ENCODE measurements at places on chromosomes 12 and 14.

DNA sequence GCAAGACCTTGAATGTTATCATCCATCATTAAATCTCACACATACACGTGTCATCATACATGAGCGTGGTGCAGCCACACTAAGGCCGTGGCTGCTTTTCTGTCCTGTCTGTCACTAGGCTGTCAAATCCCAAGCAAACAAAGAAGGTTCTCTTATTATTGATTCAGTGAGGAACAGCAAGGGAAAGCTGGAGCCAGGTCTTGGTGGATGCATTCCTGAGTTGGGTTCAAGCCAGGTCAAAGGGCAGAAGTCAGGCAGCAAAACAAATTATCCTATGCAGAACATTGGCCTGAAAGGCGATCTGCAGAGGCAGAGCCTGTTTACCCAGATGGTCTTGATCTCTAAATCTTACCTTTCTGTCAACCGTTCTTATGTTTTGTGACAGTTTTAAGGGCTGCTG lies 252.3 kb downstream of the NEDD1 start:
- DNase-seq: no peak

DNA sequence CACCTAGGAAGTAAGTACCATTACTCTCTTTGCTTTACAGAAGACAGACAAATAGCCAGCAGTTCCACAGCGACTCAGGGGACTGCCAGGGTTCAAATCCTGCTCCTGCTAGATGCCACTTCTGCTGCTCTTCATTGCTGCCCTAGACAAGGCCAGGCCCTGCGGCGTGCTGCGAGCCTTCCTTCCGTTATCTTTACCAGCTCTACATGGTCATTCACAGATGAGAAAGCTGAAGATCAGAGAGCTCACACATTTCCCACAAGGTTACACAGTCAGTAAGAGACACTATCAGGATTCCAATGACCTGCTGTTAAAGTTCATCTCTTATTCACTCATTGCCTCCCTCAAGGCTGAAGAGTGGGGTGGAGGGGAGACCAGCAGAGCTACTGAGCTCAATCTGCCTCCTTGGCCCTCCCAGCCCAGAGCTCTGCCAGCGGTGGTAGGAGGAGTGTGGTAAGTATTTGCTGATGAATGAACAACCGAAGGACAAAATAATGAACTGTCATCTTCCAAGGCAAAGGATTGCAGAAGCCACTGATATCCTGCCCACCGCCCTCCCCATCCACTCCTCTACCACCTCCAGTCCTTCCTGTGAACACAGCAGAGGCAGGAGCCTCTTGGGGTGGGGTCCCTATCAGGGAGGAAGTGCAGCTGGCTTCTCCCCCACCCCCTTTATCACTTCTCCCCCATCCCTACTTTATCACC lies 14.6 kb upstream of the HDAC7 start:
- peak; percentile 92 for DNase-seq

GRCh38 chr14:67738740-67739504 lies 37.2 kb downstream of the RDH12 start:
- no peak for DNase-seq

DNA sequence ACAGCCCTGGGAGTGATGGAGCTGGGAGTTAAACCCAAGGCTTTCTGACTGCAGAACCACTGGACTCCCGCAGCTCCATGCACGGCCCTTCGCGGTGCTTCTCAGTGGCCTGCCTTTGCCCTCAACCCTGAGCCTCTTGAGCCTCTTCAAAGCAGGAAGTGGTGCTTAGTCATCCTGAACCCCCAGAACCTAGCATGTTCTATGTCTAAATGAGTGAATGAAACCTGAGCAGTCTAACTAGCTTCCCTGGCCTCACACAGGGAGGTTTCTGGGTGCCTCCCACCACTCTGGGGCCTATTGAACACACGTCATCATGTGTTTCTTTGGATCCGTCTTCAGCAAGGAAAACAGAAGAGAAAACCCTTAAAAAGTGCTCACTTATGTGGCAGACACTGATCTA lies 117.9 kb upstream of the SFSWAP start:
- no peak for DNase-seq

GRCh38 chr12:57740656-57741412 lies 2.3 kb upstream of the AGAP2 start:
- no peak for DNase-seq

GRCh38 chr14:104592785-104593184 lies 11.8 kb downstream of the TMEM179 start:
- no peak for DNase-seq

- DNase-seq: no peak
These were observed 105.1 kb downstream of the AEBP2 start for GRCh38 chr12:19544353-19544752.

DNA sequence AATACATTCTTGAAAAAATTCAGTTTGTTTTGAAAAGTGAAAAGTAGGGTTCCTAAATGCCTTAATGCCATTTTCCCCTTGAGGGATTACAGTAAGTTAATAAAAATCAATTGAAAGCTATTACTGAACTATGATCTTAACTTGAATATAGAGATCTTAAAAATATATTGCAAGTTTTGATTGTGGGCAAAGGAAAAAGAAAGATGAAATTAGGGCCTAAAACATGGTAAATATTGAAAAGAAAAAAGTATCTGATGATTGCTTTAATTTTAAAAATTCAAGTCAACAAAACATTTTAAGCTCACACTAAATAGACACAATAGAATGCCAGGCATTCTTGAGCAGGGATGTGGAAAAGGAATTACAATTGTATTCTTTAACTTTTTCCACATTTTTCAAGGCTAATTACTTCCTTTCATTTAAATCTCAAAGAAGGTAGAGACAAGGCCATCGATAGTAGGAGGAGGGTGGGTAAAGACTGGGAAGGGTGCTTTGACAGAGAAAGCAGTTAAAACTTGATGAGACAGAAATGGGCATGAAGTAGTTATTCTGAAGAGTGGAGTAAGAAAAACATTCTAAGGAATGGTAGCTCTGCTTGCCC lies 294.4 kb downstream of the NELL2 start:
- DNase-seq: no peak

GRCh38 chr14:21095430-21096205 lies 2.8 kb downstream of the ZNF219 start:
- peak; percentile 24 for DNase-seq

GRCh38 chr14:25042362-25043299 lies 7.3 kb downstream of the STXBP6 start:
- DNase-seq: peak; percentile 70

- no peak for DNase-seq
These were observed 51.5 kb downstream of the SUDS3 start for GRCh38 chr12:118427819-118428218.

GRCh38 chr12:76664731-76665130 lies 99.2 kb upstream of the ZDHHC17 start:
- DNase-seq: no peak

GRCh38 chr14:92698393-92698792 lies 50.0 kb downstream of the LGMN start:
- no peak for DNase-seq

DNA sequence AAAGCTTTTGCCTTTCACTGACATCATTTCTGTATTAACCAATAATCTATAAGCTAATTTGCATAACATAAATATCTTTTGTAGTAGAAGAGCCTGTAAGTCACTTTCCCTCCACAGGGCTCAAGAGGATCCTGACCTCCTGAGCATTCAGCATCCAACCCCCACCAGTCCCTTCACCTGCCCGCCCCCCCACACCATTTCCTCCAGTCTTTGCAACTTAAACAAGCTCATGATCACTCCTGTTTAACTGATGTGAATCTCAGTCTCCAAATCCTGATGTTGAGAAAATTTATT lies 12.0 kb upstream of the CRY1 start:
- no peak for DNase-seq

- no peak for DNase-seq
These were observed 72.2 kb downstream of the DACT1 start for GRCh38 chr14:58709949-58710348.
